T1000 (cell line): ENCODE measurements at places on chromosomes 12 and 14.
A peak's percentile ranks its signal among the peaks of the same experiment; 100 is the strongest.

GRCh38 chr14:89367779-89368120, 49.3 kb downstream of the FOXN3 start:
- no peak for DNase-seq

- no peak for DNase-seq
Observed at GRCh38 chr14:20801726-20802125, 918 bp downstream of the RNASE1 start.

DNA sequence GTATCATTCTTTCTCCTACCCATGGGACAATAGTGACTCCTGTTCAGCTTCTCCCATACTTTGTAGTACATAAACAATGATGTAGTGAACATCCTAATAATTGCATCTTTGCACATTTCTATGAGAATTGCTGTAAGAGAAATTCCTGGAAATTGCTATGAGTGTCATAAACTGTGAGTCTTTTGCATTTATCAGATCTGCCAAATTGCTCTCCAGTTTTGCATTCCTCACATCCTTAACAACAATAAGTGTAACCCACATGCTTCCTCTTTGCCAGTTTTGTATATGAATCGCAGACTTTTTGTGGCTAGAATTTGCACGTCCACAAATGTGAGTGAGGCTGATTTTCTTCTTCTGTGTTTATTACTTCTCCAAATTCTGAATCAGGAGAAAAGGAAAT, 124.0 kb upstream of the TBX5 start:
- no peak for DNase-seq

DNA sequence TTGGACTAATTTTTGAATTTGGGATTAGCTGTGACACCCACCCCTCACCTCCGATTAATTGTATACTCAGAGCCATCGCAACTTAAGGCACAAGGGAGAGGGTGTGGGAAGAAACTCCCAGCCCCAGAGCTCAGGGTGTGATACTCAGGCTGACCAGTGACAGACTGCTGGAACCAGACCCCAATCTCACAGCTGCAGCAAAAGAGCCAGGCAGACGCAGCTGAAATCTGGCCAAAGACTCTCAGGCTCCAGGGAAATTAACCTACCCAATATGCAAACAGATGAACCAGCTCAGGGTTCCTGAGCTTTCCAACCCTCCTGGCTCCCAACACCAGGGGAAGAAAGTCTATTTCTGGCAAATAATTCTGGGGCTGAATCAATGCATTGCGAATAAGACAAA, 30.5 kb downstream of the ANAPC7 start:
- DNase-seq: no peak

DNA sequence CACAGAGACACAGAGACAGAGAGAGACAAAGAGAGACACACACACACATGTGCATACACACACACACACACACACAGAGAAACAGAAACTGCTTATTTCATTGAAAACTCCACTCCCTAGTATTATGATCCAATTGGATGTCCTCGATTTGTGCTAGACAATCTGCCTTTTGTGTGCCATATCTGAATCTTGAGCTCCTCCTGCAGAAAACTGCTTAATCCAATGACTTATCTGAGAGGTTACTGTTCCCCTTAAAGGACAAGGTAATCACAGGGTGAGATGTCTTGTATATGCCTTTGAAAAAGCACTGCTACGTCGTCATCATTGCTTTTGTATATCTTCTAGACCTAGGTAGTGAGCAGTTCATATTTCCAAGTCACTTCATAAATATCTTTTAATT, 371.5 kb downstream of the LRIG3 start:
- DNase-seq: no peak

- no peak for DNase-seq
Observed at GRCh38 chr14:22976620-22977433, 5.5 kb downstream of the AJUBA start.

GRCh38 chr14:88232771-88233170, 90.3 kb downstream of the KCNK10 start:
- DNase-seq: no peak

- no peak for DNase-seq
Observed at GRCh38 chr12:94206886-94207285, 58.5 kb downstream of the PLXNC1 start.

GRCh38 chr12:119578112-119578511, 15.5 kb upstream of the TMEM233 start:
- no peak for DNase-seq

GRCh38 chr14:76694106-76694505, 67.2 kb upstream of the VASH1 start:
- no peak for DNase-seq

DNA sequence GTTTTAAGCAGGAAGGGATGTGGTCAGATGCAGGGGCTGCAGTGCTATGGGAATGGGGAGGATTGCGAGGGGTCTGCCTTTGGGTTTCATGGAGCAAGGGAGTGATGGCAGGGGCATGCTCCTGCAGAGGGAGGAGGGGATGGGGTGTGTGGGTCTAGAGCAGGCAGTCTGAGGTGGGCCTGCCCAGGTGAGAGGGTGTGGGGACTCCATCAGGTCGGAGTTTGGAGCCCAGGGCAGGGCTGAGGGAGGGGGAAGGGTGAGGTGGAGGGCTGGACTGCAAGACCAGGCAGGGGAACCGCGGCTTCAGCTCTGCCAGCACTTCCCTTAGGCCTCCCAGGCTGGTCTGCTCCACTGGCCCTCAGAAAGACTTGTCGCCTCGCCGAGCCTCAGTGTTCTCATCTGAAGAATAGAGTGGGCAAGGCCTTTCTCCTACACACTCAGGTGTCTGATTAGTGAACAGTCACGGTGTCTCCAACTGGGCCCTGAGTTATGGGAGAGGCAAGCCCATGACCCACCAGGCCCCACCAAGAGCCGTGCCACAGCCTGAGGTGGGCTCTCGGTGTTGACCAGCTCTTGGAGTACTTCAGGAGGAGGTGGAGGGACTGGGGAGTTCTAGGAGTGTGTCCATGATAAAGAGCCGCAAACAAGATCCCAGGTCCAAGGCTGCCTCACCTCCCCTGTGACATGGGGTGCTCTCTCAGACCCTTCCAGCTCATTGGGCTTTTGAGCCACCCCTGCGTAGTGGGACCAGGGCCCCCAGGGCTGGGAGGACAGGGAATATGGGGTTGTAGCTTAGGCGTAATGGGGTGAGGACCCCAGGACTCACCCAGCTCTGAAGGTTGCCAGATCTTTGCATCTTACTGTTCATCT, 20.1 kb upstream of the KRT80 start:
- DNase-seq: no peak

- no peak for DNase-seq
Observed at GRCh38 chr14:95134304-95134933, 22.9 kb downstream of the DICER1 start.

DNA sequence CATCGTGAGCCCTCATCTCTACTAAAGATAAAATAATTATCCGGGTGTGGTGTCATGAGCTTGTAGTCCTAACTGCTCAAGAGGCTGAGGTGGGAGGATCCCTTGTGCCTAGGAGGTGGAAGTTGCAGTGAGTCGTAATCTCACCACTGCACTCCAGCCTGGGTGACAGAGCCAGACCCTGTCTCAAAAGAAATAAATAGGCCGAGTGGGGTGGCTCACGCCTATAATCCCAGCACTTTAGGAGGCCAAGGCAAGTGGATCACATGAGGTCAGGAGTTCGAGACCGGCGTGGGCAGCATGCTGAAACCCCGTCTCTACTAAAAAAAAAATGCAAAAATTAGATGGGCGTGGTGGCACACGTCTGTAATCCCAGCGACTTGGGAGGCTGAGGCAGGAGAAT, 70.9 kb downstream of the RESF1 start:
- DNase-seq: no peak

- no peak for DNase-seq
Observed at GRCh38 chr12:6840761-6841515, at the start of gene GNB3. GNB3 (plus strand) TSS chr12:6840925; CDS start chr12:6841288, 363 bp downstream.

GRCh38 chr14:68979722-68980451, 785 bp upstream of the ACTN1 start:
- DNase-seq: peak; percentile 73

DNA sequence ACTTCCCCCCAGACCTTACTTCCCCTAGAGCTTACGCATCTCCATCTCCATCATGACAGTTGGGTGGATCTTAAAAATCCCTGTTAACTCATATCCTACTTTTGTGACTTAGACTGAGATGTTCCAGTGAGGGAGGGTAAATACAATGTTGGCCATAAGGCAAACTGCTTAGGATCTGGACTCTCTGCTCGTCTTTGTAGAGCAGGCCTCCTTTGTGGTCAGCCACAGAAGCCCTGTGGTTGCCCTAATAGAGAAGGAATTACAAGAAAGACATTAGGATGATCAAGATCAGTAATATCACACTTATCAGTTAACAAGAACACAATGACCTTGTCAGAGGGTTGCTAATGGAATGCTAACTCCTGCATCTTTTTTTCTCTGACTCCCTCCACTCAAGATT, 52.0 kb downstream of the TMEM132C start:
- no peak for DNase-seq

GRCh38 chr12:52945389-52946232, 3.3 kb upstream of the KRT18 start:
- DNase-seq: peak; percentile 40

DNA sequence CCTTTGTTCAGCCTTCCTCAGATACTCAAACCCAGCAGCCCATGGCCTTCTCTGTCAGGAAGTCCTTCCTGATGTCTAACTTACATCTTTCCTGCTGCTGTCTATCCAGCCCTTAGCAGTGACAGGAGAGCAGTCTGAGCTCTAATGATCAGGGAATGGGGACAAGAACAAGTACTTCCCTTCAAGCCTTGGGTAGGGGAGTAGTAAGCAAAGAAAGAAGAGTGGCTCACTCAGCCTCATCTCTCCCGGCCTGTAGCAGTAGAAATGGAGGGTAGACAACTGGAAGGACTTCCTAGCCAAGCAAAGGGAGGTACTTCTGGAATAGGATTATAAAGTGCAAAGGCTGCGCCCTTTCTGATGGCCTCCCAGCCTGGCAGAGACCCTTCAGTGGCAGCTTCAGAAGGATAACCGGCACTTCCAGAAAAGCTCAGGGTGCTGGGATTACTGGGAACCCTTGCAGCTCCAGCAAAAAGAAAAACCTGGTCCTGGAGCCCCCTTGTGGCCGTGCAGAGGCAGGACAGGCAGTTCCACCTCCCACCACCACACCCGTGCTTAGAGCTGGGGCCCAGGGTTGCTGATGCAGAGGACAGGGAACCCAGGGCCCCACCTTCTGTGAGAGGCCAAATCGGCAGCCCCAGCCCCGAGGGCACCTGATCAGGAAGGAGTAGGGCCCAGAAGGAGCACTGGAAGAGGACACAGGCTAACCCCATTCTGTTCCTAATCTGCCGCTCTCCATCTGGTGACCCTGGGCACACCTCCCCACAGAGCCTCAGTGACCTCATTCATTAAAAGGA, 12.4 kb upstream of the SMUG1 start:
- DNase-seq: peak; percentile 98

GRCh38 chr12:67646775-67647174, 1.8 kb upstream of the DYRK2 start:
- no peak for DNase-seq

DNA sequence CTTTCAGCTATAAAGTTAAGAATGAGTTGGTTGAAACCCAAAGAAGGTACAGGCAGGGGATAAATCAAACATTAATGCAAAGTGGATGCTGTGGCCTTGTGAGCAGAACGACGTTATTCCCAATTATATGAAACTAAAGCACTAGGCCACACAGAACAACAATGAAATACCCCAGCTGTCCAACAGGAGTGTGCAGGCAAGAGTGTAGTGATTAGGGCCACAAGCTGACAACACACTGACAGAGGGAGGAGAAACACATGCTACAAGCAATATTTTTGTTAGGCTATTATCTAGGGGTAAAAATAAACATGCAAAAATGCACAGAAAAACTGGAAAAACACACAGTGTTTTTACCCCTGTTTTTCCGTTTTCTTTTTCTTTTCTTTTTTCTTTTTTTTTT, 15.0 kb downstream of the MAP3K9 start:
- DNase-seq: no peak

DNA sequence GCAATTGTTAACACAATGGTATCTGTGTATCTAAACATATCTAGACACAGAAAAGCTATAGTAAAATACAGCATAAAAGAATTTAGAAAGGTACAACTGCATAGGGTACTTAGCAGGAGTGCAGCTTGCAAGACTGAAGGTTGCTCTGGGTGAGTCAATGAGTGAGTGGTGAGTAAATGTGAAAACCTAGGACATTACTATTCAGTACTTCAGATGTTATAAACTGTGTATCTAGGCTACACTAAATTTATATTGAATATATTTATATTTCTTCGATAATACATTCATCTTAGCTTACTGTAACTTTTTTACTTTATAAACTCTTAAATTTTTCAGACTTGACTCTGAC, 409.0 kb upstream of the DCN start:
- DNase-seq: no peak

DNA sequence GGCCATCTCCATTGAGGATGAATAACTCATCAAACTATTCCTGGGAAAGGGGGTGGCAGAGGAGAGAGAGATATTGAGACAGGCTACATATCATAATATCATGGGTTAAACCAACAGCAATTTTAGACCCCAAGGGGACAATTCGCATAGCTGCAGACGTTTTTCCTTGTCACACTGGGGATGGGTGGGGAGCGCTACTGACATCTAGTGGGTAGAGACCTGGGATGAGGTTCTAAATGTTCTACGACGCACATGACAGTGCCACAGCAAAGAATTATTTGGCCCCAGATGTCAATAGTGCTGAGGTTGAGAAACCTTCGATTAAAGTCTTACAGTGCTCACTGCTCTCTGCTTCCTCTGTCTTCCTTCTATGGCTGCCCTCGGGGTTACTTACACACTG, 425.6 kb downstream of the NRXN3 start:
- no peak for DNase-seq

- DNase-seq: peak; percentile 11
Observed at GRCh38 chr12:102769323-102769916, 147.6 kb downstream of the PAH start.
